Activated T-helper 9 cell treated with anti-CD3 and anti-CD28 coated beads, Interleukin-2, amount 50 U/mL, for 16 hours (primary cell): ENCODE measurements at places on chromosomes 7 and 10.

DNA sequence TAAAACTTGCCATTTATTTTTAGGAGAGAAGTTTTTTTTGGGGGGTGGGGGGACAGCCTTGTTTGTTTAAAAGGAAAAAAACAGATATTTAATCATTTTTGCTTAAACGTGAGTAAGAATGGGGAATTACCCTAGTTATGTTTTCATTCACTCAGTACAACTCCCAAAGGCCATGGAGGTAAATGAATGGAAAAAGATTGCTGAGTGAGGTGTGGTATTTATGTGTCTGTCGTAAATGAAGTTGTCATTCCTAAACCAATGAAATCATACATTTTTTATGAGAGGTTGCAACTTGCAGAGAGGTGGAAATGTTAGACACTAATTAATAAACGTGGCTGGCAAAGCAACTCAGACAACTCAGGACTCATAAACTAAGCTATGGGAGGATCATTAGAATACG, 218.1 kb downstream of the CELF2 start:
- DNase-seq = no peak

DNA sequence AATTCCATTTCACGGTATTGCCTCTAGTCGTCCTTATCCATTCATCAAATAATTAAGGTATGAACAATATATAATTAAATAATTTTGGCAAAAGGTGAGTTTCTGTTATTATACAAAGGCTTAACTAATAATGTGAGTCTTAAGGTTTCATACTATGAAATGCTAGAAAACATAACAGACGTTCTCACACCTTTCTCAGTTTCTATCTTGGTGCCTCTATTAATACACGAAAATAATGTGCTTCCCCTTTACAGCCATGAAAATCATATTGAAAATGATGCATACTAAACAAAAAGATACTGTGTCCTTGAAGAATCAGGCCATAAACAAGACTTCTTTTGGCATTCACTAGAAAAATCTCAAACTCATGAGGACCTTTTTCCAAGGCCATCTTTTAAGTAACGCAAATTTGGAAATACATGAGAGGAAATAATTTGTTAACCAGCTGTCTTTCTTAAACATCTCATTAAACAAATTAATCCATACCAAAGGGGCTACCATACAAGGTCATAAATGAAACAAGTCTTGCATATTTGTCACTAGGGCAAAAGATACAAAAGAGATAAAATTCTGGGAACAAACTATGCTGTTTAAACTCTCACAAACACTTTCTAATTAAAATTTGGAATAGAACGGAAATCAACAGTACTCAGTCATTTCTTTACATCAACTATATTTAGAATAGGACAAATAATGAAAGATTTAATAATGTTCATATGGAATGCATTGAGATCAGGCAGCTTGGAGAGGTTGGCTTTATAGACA, 53.9 kb upstream of the CAV2 start:
- DNase-seq = no peak

GRCh38 chr7:16677978-16678494, 32.1 kb downstream of the BZW2 start:
- no peak for DNase-seq

GRCh38 chr7:75884476-75884875, 5.6 kb downstream of the RHBDD2 start:
- no peak for DNase-seq

- DNase-seq = no peak
These were observed 180.3 kb downstream of the CCDC71L start for GRCh38 chr7:106480616-106481031.

DNA sequence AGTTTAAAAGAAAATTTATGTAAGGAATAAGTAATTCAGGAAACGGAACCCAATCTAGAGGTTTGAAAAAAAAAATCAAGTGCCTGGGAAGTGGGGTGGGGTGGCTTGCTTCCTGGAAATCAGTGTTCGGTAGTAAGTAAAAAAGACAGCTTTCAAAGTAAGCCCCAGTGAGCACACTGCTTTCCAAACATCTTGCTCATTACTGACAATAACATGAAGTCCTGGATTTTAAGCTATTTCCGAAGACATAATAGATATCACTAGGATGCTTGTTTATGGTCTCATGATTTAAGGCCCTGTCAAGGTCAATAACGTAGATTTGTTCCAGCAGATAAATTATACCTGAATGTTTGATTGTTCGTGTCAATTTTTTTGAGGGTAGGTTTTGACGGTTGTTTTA, 1.3 kb downstream of the STAMBPL1 start:
- no peak for DNase-seq

GRCh38 chr7:101705331-101705730, 76.2 kb upstream of the MYL10 start:
- no peak for DNase-seq

DNA sequence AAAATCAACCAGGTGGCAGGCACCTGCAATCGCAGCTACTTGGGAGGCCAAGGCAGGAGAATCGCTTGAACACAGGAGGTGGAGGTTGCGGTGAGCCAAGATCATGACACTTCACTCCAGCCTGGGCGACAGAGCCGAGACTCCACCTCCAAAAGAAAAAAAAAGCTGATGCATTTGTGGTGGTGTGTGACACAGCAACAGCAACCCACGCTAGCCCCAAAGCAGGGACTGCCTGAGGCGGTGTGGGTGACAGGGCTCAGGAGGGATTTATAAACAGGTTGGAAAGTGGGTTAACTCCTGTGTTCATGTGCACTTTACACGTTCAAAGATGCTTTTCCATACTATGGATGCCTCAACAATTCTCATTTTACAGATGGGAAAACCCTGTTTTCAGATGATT, 395.9 kb upstream of the PODXL start:
- no peak for DNase-seq

DNA sequence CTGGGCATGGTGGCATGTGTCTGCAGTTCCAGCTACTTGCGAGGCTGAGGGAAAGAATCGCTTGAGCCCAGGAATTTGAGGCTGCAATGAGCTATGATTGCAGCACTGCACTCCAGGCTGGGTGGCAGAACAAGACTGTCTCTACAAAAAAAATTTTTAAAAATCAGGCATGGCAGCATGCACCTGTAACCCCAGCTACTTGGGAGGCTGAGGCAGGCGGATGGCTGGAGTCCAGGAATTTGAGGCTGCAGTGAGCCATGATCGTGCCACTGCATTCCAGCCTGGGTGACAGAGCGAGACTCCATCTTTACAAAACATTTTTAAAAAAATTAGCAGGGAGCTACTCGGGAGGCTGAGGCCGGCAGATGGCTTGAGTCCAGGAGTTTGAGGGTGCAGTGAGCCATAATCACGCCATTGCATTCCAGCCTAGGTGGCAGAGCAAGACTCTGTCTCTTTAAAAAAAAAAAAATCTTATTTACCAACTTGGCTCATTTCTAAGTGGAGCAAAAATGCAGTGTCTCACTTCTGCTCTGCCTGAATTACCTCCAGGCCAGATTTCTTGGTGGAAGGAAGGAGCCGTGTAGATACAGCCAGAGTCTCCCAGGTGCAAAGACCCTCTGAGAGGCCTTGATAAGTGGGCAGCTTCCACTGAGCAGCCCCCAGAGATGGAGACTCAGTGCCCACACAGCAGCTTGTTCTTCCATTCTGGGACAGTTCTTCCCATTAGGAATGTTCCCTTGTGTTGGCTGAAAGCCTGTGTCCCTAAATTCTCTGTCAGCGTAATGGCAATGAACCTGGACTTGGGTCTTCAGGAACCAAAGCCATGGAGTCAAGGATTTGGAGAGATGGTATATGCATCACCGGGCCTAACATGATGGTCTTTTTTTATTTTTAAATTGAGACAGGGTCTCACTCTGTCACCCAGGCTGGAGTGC, 30.0 kb downstream of the GTF2IRD1 start:
- no peak for DNase-seq

DNA sequence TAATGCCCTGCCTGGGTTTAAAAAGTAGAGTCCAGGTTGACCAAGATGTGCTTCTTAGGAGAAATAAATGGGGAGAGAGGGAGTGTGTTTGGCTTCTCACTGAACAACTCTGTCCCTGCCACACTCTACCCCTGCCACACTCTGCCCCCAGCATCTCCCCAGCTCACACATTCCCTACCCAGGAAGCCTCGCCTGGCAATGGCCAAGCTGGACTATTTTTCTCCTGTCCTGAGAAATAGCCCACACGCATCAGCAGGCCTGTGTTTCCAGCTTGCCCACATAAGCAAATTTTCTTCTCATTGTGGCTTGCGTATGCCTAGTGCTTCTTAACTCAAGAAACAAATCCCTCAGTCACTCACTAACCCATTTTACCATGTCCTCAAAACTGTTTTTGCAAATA, 1.8 kb downstream of the LRRC18 start:
- DNase-seq = no peak

DNA sequence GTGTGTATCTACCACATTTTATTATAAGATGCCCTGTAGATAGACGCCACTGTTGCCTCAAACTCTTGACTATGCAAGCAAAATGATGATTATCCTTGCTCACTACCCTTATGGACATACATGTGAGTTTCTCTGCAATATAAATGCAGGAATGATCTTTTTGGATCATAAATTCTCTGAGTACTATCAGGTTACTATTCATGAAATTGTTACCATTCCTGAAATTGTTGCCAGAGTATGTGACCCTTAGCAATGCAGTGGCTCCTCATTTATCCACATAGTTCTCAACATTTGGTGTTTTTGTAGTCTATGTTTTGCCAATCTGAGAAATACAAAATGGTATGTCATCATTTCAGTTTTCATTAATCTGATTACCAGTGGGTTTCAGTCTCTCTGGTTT, 166.2 kb upstream of the FAM3C start:
- no peak for DNase-seq

DNA sequence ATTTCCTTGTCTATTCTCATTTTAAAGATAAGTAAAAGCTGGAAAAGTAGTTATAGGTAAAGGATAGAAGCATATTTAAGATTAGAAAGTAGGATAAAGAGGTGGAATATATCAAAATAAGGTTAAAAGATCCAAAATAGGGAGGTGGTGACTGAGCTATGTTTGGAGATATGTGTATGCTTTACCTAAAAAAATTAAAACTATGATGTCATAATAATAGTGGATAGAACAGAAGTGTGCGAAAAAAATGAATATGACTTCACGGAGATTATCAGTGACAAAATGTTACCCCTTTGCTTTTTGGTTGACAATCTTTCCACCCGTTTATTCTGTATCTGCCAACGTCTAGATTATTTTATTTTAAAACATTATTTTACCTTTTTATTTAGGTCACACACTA, 33.4 kb upstream of the FERD3L start:
- no peak for DNase-seq

- DNase-seq = no peak
These were observed 35.4 kb downstream of the MGMT start for GRCh38 chr10:129502448-129502847.

- no peak for DNase-seq
These were observed 1.6 kb downstream of the CAMK1D start for GRCh38 chr10:12350925-12351324.

GRCh38 chr10:110724937-110725336, 80.8 kb downstream of the RBM20 start:
- DNase-seq = no peak

- DNase-seq = no peak
These were observed 678 bp downstream of the SH2B2 start for GRCh38 chr7:102287111-102287980.
